ENCODE measurements at places on chromosomes 4 and X. TPM values are rescaled to one million over a fixed set of nuclear protein-coding genes. Genes with fewer than 3 reads are reported as not detected.

DNA sequence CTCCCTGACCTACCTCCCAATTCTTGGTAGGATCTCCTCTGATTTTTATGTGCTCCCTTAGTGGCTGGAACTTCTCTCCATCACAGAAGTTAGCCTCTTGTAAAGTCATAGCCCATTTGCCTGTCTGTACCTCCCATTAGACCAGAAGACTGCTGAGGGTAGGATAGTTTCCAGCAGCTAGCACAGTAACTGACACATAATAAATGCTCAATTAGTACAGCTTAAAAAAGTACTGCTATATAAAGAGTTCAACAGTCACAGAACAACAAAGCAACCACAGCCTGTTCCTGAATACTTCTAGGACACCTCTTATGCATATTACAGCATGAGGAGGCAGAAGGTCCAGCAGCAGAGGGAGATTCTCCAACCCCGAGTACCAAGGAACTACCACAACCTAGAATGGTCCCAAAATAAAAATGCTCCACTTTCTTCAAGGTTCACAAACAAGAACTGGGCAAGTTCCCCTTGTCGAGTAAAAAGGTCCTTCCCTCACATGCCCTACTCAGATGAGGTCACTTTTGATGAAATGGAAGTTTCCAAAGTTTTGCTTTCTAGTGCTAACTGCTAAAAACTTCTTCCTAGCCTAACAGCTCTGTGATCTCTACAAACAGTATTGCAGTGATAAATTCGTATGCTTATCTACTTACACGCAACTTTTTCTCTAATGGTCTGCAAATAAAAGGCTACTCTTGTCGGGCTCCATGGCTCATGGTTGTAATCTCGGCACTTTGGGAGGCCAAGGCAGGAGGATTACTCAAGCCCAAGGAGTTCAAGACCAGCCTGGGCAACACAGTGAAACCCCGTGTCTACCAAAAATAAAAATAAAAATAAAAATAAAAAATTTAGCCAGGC lies 12.8 kb downstream of the MECP2 start:
- no peaks in the 10 kb centered on the region for H3K27me3 ChIP-seq
- no peak for DNase-seq
- no peaks in the 10 kb centered on the region for H3K36me3 ChIP-seq

The TRIM61 gene
- total RNA-seq: not detected

- H3K36me3 ChIP-seq: no peaks in the 10 kb centered on the region
- H3K4me3 ChIP-seq: no peak overlapping the region
- DNase-seq: no peak
- H3K27ac ChIP-seq: no peak overlapping the region
Observed at GRCh38 chrX:44474410-44474809, 68.2 kb downstream of the FUNDC1 start.

DNA sequence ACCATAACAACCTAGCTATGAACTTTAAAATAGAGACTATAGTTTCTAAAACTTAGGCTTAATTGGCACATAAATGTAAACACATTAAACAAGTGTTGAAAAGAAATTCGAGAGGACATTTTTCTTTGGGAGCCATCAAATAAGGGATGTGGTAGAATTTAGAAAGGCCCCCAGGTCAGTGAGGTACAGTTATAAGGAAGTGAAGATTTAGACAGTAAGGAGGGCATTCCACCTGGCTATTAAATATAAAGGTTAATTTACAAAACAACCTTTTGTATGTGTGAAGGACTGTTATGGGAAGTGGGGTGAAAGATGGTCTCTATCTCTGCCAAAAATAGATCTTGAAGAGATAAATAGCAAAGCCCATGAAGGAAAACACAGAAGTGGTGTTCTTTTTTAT lies 83.9 kb downstream of the AFF1 start:
- DNase-seq: no peak
- H3K27me3 ChIP-seq: no peaks in the 10 kb centered on the region
- no peaks in the 10 kb centered on the region for H3K36me3 ChIP-seq
- peak overlapping the region; percentile 2 for H3K27ac ChIP-seq
- peaks cover 76% of the 10 kb centered on the region for H3K4me1 ChIP-seq

GRCh38 chr4:160370046-160370445 lies 1267.2 kb downstream of the RAPGEF2 start:
- no peak overlapping the region for H3K27ac ChIP-seq
- no peaks in the 10 kb centered on the region for H3K36me3 ChIP-seq
- H3K4me3 ChIP-seq: no peak overlapping the region
